ENCODE measurements at places on chromosomes 2 and 18. TPM values are rescaled to one million over a fixed set of nuclear protein-coding genes. Genes with fewer than 3 reads are reported as not detected.

GRHL1 gene
- total RNA-seq: 10.6 TPM

LIMS2 gene
- total RNA-seq: 1.4 TPM

RAB17 gene
- total RNA-seq: 86.3 TPM

TGFA gene
- total RNA-seq: 36.4 TPM

NEUROD1 gene
- total RNA-seq: not detected

TUBB8B gene
- total RNA-seq: not detected

ALLC gene
- not detected for total RNA-seq

ANKRD62 gene
- total RNA-seq: 0.20 TPM

MSTN gene
- not detected for total RNA-seq

DSG4 gene
- not detected for total RNA-seq

PLB1 gene
- 1.7 TPM for total RNA-seq

All from PC-9 (cell line).